ENCODE measurements at places on chromosomes 5 and 9.

DNA sequence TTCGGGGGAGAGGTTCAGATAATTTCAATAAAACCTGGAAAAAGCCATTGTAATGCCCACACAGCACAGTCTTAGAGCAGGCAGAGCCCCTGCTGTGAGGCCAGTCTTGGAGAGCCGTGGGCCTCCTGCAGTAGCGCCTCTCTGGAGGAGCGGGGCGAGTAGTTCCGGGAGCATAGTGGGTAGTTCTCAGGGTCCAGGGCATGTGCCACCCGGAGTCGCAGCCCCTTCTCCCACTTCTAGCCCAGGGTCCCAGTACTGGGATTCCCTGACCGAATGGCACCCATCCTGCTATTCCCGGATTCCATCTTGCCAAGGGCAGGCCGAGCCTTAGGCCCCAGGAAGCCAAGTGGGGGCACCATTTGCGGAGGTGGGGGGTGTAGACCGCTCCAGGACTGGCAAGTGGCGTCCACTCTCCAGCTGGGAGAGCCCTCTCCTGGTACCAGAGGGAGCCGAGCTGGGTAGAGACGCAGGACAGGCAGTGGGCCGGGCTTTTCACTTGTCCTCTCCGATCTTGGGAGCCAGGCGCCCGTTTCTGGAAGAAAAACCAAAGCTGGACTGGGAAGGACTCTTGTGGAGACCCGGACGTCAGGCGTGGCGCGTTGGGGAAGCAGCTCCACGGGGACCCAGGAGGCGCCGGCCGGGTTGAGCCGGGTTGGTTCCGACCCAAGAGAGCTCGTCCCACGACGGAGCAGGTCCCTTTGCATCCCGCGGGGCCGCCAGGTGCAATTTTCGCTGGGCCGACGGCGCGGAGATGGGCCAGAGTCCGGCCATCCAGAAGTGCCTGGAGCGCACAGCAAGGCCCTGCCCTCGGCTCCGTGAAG lies 12.1 kb downstream of the PROP1 start:
- no peak for DNase-seq

DNA sequence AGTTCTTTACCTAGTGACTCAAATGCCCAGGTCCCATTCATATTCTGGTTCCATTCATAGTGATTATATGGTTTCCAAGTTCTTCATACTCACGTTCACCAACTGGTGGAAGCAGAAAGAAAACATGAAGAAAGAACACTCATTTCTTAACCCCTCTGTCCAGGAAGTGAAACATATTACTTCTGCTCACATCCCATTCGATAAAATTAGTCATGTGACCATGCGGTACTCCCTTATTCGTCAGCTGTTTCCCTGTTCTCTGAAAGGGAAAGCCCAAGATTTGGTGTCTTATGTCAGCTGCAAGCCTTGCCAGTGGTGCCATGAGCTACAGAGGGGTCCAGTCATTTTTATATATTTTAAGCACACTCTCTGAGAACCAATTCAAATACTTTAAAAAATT lies 387.0 kb upstream of the DMAC1 start:
- DNase-seq, result no peak

GRCh38 chr9:79280691-79281090 lies 291.1 kb upstream of the TLE4 start:
- no peak for DNase-seq

DNA sequence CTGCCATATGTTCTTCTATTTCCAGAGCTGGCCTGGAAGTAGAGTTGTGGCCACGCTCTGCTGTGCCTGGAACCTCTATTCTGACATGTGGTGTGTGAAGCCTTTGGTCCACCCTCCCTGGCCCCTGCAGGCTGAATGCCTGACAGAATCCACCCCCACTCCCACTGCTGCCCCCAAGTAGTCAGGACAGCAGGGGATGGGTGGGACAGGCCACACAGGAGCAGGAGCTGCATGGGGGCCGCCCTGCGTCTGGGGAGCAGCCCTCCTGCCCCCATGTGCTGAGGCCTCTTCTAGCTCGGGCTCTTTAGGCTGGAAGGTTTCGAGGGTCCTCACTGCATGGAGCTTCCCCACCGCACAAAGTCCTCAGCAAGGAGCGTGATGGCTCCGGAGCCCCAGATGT lies 32.6 kb upstream of the IRX4 start:
- DNase-seq, result no peak

GRCh38 chr5:64015824-64016223 lies 53.6 kb upstream of the HTR1A start:
- no peak for DNase-seq

DNA sequence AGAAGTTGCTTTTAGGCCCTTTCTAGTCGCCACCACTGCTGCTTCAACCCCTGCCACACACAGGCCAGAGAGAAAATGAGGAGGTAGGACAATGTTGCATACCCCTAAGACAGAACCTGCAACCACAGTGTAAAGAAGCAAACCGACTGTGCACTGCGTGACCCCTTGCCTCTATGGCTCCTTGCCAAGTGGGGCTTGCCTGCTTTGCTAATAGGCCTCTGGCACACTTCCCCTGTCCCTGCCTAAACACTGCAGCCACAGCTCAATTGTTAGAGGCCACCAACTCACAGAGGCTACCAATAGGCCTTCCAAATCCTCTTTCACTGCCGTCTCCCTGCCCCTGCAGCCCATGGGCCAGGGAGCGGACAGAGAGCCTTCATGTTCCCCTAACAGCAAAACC lies 280.1 kb downstream of the CDH10 start:
- no peak for DNase-seq

DNA sequence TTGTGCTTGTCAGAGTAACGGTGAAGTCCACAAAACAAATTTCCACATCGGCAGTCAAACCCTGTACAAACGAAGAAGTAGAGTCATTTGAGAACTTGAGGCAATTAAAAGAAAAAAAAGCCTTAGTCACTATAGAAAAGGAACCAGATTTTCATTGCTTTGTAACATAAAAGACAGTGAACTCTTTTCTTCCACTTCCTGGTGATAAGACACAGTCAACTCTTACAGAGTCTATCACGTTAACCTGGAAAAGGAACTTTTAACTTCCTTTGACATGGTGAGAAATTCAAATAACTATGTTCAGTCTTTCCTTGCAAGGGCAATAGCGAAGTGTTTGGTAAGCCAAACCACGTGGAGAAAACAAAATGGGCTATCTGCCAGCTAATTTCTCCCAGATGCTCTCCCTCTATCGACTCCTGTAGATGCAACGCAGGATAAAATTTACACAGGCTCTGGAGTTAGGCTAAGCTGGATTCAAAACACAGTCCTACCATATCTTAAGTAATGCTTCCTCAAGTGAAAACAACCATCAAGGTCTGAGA lies 8.9 kb downstream of the ZFAND5 start:
- no peak for DNase-seq
